ENCODE measurements at places on chromosomes 3 and 15.

GRCh38 chr3:122245513-122246174 lies 62.2 kb downstream of the CASR start:
- DNase-seq: no peak

- DNase-seq: no peak
Measured at GRCh38 chr15:74809956-74810355, 2.7 kb upstream of the LMAN1L start.

- no peak for DNase-seq
Measured at GRCh38 chr3:195869413-195870001, 38.8 kb downstream of the TNK2 start.

DNA sequence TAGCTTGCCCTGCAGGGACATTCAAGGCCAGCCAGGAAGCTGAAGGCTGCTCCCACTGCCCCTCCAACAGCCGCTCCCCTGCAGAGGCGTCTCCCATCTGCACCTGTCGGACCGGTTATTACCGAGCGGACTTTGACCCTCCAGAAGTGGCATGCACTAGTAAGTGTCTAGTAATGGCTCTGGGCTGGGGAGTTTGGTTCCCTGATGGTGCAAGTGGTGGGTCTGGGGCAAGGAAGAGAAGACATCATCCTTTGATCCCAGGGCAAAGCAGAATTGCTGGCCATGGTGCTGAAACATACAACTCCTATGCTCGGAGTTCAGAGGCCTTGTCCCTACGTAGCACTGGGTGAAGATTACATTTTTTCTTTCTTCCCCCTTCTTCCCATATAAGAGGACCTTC lies 311.4 kb downstream of the EPHB1 start:
- DNase-seq: no peak

- DNase-seq: no peak
Measured at GRCh38 chr3:69893274-69893673, 106.3 kb upstream of the SAMMSON start.

DNA sequence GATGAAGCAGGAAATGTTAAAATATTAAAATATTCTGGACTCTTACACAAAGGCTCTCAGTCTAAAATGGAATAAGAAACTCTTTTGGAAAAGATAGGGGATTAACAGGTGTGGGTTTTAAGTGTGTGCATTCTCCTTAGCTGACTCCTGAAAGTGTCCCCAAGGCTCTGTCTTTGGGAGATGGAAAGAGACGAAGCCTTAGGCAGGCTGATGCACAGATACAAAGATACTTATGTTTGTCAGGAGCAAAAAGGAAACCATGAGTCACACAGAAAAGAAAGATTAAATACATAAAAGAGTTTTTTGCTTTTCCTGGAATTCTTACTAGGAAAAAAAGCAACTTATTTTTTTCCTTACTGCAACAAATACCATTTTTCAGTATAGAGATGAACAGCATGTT lies 23.8 kb upstream of the ABI3BP start:
- DNase-seq: no peak
